Stomach (tissue), 19 donors: ENCODE measurements at places on chromosomes 2 and 18. TPM values are rescaled to one million over a fixed set of nuclear protein-coding genes. Genes with fewer than 3 reads are reported as not detected.
A peak's percentile ranks its signal among the peaks of the same experiment; 100 is the strongest.

DNA sequence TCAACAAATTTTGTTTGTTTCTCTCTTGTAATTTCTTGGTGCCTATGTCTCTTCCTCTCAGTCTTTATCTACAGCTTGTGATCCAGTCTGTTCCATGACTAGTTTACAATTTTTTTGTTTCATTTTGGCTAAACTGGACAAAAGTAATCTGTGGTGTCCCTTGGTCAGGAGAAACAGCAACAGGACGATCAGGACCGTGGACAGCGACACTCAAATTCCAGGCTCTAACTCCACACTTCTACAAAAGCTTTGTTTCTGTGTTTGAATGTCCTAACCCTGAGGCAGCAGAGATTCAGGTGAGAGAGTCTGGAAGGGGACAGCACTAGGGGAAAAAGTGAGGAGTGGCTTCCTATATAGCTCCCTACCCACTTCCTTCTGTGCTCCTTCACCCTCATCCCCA lies 593.3 kb upstream of the FANCL start:
- no peak for DNase-seq

- DNase-seq: peak; percentile 70
Observed at GRCh38 chr2:201378496-201379397, 21.6 kb upstream of the FLACC1 start.

DNA sequence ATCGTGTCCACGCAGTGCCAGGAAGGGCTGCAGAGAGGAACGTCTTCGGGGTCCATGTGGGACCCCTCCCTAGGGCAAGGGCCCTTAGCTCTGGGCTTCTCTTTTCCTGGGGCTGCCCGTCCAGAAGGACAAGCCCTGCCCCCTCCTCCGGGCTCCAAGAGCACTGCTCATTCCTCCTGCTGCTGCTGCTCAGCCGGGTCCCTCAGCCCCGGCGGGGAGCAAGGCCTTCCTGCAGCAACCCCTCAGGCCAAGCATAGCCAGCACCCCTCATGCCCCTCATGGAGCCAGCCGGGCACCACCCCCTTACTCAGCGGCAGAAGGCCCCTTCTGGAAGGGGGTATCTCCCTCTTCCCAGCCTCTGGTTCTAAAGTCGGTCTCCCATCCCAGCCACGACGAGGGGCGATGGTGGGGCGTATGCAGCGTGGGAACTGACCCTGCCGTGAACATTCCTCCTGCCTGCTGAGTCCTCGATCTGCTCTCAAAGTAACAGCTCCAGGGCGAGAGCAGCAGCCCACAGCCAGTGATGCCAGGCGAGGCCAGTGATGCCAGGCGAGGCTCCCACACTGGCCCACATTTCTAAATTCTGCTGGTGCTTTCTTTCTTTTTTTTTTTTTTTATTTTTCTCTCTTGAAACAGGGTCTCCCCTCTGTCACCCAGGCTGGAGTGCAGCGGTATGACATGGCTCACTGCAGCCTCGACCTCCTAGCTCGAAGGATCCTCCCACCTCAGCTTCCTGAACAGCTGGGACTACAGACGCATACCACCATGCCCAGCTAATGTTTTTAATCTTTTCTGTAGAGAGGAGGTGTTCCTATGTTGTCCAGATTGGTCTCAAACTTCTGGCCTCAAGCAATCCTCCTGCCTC lies 99.7 kb downstream of the HDAC4 start:
- DNase-seq: peak; percentile 21

GRCh38 chr2:64434039-64434657 lies 19.8 kb upstream of the LGALSL start:
- no peak for DNase-seq

DNA sequence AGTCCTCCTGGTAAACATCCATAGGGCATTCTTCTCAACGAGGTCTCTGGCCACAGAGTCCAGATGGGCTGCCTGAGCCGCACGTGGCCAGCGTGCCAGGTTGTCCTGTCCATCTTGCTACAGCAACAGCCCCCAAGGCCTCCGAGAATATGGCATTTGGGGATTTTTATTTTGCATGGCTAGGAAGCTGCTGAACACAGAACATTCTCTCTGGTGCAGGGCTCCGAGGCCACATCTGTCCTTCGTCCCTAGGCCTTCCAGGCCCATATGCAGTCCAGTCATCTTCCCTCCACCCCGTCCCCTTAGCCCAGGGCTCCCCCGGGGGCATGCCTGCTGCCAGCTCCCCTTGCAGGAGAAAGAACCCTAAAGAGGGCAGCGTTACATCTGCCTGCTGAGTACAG lies 2.3 kb downstream of the HDAC4 start:
- DNase-seq: no peak

GRCh38 chr2:10226038-10226724 lies 76.5 kb upstream of the HPCAL1 start:
- no peak for DNase-seq

- DNase-seq: no peak
Observed at GRCh38 chr18:50399582-50399981, 24.7 kb downstream of the SKA1 start.

DNA sequence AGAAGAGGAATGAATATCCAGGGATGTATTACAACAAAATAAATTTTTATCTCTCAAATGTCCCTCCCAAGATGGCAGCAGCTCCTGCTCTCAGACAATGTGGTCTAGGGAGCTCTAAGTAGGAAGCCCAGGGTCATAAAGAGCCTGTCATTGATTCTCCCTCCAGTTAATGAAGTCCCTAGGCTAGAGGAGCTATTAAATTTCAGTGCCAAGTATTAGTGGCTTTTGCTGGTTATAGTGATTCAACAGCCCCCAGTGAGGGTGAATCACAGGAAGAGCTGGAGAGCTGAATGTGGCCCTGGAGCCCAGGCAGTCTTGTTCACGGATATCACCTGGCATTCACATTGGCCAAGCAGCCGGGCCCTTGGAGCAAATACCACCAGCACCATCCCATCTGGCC lies 109.8 kb upstream of the YPEL5 start:
- DNase-seq: no peak

- no peak for DNase-seq
Observed at GRCh38 chr18:44423814-44424644, 256.7 kb upstream of the SETBP1 start.

GRCh38 chr2:152298754-152299153 lies 36.2 kb upstream of the FMNL2 start:
- no peak for DNase-seq

DNA sequence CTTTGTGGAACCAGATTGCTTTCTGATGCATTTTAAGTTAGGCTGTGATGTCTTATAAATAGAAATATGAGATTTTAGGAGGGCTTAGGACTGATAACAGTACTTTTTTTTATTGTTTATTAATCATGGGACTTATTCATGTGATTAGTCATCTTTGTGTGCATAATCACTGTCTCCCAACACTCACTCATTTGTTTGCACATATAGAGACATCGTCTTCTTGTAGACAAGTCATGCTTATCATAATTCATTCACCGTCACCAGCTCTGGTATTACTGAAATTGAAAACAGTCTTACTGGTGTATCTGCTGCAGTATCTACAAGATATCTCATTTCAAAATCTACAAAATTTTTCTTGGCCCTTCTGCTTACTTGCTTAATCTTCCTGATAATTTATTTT lies 45.8 kb downstream of the WDR7 start:
- no peak for DNase-seq

DNA sequence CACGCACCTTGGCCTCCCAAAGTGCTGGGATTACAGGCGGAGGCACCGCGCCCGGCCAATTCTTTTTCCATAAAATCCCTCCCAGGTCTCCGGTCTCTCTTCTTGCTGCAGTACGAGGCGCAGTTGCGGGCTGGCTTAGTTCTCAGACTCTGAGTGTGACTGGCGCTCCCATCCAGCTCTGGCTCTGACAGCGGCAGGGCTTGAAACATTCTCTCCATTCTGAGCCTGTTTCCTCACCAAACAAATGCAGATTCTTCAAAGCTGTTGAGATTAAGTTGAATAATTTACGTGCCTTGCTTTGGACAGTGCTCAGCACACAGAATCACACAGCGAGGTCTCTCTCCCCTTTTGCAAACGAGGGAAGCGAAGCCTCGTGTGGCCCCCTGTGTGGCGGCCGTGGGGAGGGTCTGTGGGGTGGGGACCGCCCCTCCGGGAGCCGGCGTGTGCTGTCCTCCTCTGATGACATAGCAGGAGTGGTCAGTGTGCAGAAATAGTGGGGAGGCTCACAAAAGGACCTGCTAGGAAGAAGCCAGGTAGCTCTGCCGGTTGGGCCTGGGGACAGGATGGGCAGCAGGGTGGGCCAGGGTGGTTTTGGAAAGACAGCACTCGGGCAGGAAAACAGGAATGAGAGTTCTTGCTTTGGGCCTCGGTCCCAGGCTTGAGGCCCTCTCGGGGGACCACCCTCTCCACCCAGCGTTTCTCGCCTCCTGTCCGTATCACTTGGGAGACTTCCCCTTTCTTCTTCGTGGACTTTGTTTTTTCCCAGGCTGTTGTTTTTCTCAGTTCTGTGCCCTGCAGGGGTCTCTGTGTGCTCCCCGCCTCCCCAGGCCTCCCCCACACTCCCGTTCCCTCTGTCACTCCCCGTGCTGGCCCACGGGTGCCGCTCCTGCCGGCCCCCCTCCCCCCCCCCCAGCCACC lies 75.0 kb downstream of the KCNG2 start:
- no peak for DNase-seq

DNA sequence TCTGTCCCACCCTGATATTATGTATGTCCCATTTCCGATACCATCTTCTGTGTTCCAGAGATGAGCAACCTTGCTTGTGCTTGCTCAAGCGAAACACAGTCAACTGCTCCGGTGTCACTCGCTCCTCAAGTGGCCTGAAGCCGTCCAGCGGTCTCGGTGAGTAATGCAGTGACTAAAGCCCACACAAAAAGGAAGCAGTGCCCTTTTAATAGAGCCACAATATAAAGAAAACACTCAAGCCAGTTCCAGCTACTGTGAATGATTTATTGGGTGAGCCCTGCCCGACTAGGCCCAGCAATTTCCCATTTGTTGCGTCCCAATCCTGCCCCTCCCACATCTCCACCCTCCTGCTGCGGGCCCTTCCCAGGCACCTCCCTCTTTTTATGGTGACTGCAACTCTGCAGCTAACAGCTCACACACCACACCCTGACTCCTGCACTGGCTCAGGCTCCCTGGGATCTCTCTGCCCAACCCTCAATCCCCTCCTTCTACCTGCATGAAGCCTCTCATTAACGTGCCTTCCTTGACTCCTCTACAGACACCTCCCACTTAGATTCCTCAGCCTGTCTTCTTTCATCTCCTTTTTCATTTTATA lies 44.2 kb upstream of the DSC1 start:
- peak; percentile 81 for DNase-seq

GRCh38 chr2:15566912-15567311 lies 5.8 kb upstream of the NBAS start:
- DNase-seq: no peak

DNA sequence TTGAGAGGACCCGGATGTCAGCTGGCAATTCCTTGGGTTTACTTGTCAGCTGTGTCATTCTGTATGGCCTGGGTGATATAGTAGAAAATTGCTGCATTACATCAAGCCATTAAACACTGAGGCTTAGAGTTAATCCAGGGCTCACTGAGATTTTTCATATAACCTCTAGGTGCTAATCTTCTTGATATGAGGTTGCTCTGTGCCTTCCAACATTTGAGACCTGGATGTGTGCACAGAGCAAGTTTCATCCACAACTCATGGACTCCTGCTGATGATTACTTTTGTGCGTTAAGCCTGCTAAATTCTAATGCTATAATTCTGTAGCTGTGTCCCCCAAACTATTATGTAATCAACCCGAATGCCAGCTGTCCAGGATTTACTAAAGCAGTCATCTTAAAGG lies 178.4 kb upstream of the CDH20 start:
- no peak for DNase-seq

- no peak for DNase-seq
Observed at GRCh38 chr2:18153741-18154140, 275.3 kb downstream of the KCNS3 start.

DNA sequence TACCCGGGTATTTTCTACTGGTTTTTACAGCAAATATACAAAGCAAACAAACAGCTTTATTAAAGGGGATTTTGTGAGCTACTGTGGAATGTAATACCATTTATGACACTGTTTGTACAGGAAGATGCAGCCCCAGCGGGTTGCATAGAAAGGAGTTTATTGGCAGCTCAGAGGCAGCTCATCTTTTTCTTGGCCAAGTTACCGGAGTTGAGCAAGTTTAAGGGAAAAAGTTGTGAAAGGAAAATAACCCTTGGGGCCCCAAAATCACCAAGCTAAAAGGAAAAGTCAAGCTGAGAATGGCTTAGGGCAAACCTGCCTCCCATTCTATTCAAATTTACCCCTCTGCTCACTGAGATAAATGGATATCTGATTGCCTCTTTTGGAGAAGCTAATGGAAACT lies 60.8 kb downstream of the MOB4 start:
- no peak for DNase-seq

GRCh38 chr18:24731981-24732380 lies 271.5 kb downstream of the HRH4 start:
- no peak for DNase-seq

DNA sequence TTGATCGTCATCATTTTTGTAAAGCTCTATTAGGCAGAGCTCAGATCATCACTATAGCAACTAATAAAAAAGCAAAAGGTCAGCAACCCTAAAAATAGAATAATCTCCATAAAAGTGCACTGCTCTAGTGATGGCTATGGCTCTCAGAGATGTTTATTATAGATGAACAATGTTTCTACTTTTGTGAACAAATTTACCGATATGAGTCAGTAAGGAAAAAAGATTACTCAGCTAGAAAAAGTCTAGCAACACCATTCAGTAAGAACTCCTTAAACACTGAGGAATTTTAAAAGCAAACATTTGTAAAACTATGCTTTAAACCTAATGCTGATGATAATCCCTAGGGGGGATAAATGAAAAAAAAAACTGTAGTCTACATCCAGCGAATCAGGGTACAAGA lies 69.6 kb downstream of the ACVR1C start:
- no peak for DNase-seq

DNA sequence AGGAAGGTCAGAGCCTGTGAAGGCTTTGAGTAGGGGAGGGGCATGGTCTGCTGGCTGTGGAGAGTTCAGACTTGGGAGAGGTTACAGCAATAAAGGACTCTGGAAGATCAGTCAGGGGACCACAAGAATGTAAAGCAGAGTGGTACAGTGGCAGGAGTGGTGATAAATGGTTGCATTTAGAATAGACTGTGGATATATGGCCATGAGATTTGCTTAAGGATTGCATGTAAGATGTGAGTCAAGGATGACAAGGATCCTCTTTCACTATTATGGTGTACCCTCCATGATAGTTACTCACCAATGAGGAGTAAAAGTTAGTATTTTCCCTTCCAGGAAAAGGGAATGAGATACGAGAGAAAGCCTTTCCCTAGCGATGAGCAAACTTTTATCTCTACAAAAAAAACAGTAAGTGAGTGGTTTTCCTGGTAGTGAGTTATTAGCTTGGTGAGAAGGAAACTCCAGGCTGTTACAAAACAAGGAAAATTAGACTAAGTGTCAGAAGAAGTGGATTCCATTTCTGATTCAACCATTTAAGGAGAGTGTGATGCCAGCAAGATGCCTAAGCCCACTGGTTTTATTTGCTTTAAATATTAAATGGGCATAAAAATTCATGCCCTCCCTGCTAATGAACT lies 818.0 kb upstream of the ACVR2A start:
- DNase-seq: no peak

Gene ANO7
- 2.0 TPM for polyA plus RNA-seq

Gene SPC25
- polyA plus RNA-seq: 2.6 TPM

Gene LCT
- not detected for polyA plus RNA-seq

Gene VWC2L
- polyA plus RNA-seq: not detected

Gene WNT6
- polyA plus RNA-seq: 2.9 TPM

Gene GKN1
- polyA plus RNA-seq: 2,484 TPM

Gene IL18RAP
- polyA plus RNA-seq: 0.50 TPM

Gene MATN3
- polyA plus RNA-seq: not detected

Gene GAREM1
- polyA plus RNA-seq: 13.7 TPM

Gene THAP4
- polyA plus RNA-seq: 58.9 TPM
